ENCODE measurements at places on chromosomes 2 and 18. TPM values are rescaled to one million over a fixed set of nuclear protein-coding genes. Genes with fewer than 3 reads are reported as not detected.

The L3MBTL4 gene
- total RNA-seq: not detected

The CYP27A1 gene
- not detected for total RNA-seq

- peak; percentile 67 for DNase-seq
Measured at GRCh38 chr2:23925702-23926289, 1.1 kb downstream of the ATAD2B start.

DNA sequence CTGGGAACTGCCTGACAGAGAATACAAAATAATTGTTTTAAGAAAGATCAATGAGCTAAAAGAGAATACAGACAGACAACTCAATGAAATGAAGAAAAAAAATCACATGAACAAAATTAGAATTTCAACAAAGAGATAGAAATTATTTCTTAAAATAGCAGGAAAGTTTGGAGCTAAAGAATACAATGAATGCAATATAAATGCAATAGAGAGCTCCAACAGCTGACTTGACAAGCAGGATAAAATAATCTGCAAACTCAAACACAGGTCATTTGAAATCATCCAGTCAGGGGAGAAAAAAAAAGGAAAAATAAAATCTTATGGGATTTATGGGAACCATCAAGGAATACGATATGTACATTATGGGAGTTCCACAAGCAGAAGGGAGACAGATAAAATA, 902.7 kb upstream of the ZEB2 start:
- DNase-seq: no peak

- no peak for DNase-seq
Measured at GRCh38 chr2:127515383-127515915, 10.8 kb downstream of the IWS1 start.

- no peak for DNase-seq
Measured at GRCh38 chr2:41967476-41968181, 80.2 kb upstream of the PKDCC start.

- DNase-seq: no peak
Measured at GRCh38 chr2:15936277-15937104, 3.9 kb upstream of the MYCN start.

DNA sequence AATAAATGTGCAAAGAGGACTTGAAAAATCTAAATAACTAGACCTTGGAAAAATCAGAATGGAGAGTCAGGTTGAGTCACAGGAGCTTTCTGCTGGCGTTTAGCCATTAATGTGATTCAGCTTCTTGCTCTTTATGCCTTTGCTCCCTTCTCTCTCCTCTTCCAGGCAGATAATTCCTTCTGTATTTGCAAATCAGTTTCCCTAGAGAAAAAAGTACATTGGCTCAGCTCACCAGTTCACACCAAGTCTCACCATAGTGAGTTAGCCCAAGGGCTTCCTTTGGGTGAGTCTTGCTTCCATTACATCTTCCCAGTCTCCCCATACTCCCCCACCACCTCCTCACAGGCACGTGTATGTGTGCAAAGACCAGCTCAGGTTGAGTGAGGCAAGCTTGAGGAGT, 73.6 kb downstream of the CYBRD1 start:
- DNase-seq: peak; percentile 91

The PLGLB2 gene
- total RNA-seq: 0.50 TPM

Data from A172 (cell line).